ENCODE measurements at places on chromosomes 5 and 9.

DNA sequence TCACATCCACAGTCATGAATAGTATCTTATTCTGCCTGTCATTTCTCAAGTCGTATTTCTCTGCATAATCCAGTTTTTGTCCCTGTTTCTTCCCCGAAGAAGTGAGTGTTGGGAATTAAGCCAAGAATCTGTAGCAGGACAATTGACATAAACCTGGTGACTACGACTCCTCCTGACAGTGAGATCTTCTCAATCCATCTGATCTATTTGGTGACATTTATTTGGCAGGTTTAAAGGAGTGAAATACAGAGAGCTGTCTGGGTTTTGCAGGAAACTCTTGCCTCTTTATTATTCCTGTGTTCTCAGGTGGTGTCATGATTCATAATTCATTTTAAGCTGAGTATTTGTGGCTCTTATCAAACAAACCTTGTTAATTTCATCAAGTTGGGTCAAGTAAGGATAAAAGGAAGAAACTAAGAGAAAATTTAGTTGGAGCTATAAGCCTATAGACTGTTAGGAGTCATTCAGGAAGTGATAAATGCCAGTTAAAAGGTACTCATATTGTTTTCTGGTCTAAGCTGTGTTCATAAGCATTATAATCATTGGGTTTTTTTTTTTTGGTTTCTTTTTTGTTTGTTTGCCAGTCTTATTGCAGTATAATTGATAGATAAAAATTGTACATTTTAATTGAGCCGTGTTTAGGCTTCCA lies 95.9 kb upstream of the PCSK1 start:
- DNase-seq, result no peak

DNA sequence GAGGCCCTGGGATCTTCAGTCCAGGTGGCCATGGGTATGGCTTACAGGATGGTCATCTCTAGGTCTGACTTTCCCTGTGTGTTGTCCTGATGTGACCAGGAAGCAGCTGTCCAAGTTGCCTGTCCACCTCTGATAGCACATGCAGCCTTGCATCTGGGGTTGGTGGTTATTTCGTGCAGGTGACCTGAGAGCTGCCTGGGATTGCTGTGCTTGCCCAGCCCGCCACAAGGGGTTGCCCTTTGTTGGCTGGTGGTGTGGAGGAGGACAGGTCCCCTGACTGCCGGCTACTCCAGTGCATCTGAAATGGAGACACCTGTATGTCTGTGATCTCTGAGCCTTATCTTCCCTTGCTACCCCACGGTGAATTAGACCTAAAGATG lies 212.6 kb downstream of the ARHGAP26 start:
- DNase-seq, result no peak

DNA sequence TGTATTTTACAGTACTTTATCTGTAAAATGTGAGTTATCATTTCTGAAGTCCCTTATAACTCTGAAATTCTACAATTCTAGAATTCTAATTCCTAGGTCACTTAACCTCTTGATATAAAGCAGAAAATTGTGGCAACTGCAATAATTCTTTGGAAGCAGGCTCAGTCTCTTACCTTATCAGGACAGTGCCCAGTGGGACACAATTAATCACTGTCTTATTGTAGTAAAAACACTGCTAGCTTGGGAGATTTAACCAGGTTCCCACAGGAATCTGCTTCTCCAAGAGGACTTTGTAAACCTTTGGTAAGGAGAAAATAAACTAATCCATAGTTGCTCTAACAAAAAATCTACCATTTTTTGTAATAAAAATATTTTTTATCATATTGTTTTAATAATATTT lies 18.3 kb upstream of the SPATA9 start:
- no peak for DNase-seq

- no peak for DNase-seq
Observed at GRCh38 chr5:156755421-156756087, 94.5 kb upstream of the PPP1R2B start.

GRCh38 chr5:148949841-148950470 lies 112.9 kb downstream of the SH3TC2 start:
- no peak for DNase-seq

GRCh38 chr9:93952119-93952783 lies 2.9 kb downstream of the BARX1 start:
- no peak for DNase-seq

DNA sequence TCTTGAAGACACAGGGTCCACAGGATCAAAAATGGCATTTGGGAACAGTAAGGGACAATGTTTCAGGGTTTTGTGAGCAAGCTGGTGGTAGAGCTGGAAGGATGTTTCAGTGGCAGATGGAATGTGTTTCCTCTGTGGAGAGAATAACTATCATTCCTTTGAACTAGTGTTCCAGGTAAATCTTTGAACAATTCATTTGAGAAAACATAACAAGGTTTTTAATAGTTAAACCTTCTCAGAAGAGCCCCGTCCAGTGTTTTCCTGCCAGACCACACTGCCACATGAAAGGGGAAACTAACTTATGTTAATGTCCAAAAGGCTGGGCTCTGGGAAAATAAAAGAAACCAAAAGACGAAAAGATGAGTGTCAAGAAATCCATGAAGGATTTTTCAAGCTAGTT lies 207.0 kb upstream of the ZNF462 start:
- no peak for DNase-seq

DNA sequence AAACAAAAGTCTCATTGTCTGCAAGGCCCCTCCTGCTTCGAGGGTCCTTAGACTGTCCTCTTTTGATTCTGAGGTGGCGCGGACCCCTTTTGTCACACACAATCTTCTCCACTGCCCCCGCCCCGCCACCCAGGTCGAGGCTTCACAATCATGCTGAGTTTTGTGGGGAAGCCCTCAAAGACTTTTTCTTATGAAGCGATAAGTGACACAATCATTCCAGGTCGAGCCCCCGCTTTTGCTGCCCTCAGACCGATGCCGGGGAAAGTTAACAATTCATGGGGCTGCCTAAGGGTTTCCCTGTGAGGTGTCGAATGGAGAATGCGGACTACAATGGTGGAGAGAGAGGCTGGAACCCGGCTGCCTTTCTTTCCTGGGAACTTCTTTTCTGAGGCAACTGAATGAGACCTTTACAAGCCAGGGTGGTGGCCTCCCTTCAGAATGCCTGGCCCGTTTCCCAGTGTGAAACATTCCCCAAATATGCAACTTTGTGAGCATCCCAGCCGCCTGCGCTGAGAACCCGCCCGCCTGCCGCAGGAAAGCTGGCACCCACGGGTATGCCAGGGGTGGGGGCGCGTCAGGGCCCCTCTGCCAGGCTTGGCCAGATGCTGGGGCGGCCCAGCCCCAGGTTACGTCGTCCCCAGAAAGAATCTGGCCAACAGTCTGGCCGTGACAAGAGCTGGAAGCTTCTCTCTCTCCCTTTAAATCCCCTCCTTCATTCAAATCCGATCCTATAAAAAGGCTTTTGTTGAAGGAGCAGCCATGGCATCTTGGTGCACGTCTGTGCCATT lies 71.9 kb downstream of the MAP1B start:
- peak; percentile 76 for DNase-seq

GRCh38 chr5:567664-568060 lies 43.4 kb upstream of the SLC9A3 start:
- no peak for DNase-seq

DNA sequence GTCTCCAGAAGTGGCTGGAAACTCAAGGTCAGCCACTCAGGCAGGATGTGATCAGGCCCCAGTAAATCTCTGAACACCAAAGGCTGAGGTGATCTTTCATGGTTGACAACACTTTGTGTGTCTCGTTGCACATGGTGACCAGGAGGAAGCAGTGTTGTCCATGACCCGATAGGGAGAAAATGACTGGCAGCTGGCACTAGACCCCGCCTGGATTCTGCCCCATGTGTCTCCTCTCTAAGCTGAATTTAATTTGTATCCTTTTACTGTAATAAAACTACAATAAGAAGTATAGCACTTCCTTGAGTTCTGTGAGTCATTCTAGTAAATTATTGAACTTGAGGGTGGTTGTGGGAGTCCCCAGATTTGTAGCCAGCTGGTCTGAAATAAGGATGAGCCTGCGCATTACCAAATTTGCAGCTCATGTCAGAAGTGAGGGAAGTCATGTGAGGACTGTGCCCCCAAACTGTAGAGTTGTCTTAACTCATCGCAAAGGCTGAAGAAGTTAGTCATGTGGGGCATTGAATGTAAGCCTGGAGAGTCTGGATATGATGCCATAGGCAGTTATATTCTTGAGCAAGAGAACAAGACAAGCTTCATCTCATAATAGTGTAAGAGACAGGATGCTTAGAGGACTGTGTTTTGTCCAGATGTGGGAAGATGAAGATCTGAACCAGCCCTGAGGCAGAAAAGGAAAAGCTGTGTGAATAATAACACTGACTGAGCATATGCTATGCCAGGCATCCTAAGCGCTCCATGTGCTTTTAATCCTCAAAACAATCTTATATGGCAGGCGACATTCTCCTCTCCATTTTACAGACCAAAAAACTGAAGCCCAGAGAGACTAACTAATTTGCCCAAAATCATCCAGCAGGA lies 55.9 kb downstream of the TMEM215 start:
- no peak for DNase-seq

- no peak for DNase-seq
Observed at GRCh38 chr9:40926404-40927259, 201.8 kb downstream of the FOXD4L6 start.

DNA sequence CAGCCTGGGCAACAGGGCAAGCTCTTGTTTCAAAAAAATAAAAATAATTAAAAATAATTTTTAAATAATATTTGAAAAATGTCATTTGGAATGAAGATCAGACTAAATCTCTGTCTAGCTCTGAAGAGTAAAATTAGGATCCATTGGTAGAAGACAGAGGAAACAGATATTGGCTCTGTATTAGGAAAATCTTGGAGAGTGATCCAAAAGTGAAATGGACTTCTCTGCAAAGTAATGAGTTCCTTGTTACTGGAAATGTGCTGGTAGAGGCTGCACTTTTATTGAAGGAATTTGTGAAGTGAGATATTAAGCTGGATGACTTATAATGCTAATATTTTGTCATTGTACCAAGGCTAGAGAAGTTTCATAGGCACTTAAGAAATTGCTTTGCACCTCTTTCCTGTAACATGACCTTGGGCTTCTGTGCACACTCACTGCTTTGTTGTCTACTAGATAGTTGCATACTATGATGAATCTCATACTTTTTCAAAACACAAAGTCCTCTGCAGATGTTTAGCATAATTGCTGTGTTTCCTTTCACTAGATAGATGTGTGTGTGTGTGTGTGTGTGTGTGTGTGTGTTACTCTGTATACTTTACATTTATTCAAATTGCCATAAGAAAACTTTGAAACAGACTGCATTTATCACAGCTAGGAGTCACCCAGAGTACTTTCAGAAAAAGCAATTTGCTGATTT lies 13.1 kb downstream of the THBS4 start:
- peak; percentile 33 for DNase-seq

DNA sequence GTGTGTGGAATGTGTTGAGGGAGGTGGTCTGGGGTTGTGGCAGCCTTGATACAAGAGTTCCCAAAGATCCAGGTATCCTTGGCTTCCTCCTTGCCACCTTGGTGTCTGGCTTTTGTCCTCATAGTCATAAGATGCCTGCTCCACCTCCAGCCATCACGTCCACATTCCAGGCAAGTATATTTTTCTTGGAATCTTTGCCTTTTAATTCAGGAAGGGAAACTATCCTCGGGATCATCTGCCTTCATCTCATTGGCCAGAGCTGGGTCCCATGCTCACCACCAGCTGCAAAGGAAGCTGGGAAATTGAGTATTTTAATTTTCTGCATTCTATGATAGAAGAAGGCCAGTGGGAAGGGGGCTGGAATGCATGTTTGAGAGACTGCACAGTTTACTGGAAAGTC lies 186.7 kb downstream of the C9orf50 start:
- DNase-seq, result no peak

Data from muscle of back (tissue), 13 donors.